ENCODE measurements at places on chromosomes 7 and 10.

DNA sequence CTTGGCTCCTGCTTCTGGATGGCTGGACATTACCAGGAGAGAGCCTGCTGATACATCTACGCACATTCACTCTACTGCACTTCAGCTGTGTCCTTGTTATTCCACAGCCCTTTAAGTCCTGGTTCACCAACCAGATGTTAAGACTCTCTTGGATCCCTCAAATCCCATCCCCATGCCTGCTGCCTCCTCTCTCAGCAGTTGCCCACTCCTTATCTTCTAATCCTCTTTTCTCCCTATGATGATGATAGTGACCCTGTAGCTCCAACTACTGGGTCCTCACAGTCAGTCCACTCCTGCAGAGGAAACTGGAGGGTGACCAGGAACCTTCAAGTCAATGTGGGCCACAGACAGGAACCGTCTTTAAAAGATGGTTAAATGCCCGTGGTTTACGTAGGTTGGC, 96.3 kb upstream of the PDCD4 start:
- DNase-seq, result no peak

- no peak for DNase-seq
Observed at GRCh38 chr7:151342102-151342646, 562 bp downstream of the NUB1 start.

GRCh38 chr10:115981081-115981480, 291.9 kb downstream of the GFRA1 start:
- no peak for DNase-seq

- no peak for DNase-seq
Observed at GRCh38 chr10:70729763-70730357, 55.3 kb downstream of the TBATA start.

DNA sequence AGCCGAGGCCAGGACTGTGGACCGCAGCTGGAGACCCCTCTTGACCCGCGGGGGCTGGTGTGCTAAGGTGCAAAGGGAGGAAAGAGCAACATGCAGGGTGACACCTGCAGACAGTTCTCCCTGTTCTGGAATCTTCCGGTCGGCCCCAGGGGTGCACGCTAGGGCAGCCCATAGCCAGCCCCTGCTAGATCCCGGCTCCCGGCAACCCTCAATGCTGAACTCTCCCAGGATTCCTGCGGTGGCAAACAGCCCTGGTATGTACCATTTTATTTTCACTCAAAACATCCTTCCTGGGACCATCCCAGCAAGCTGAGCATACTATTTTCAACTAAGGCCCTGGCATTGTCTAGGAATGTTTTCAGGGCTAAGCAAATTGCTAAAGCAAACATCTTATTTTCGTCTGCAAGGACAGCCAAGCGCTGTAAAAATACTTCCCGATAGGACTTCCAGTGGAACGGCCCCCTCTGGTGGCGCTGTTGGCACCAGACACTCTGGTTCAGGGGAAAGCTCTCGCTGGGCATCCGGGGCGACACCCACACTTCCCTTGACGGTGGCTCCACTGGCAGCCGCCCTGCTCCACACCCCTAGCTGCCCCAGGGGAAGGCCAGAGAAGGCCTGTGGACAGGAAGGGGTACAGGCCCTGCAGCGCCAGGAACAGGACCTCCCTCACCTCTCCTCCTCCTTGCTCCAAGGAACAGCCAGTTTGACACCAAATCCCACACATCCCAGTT, 99.4 kb downstream of the CTBP2 start:
- DNase-seq, result no peak

DNA sequence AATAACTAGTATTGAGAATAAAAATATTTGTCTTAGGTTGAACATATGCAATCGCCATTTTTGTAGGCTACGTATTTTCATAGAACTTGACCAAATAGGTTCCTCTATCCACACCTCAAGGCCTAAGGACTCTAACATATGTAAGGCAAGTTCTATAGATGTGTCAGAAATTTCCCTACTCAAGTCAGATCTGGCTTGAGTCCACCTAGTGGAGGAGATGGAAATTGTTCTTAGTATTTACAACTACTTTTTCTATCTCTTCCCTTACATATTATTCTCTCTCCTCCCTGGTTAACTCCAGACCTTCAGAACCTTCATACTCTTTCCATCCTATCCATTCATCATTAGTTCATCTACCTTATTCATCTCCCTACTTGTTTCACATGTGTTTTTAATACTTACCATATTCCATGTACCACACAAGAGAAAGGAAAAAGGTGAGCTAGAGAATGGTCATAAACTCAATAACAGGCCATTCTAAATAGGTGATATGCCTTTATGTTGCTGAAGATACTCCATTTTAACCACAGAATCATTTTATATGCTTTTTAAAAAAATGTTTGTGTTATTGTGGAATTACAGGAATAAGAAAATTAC, 174.5 kb upstream of the HDAC9 start:
- peak; percentile 29 for DNase-seq

DNA sequence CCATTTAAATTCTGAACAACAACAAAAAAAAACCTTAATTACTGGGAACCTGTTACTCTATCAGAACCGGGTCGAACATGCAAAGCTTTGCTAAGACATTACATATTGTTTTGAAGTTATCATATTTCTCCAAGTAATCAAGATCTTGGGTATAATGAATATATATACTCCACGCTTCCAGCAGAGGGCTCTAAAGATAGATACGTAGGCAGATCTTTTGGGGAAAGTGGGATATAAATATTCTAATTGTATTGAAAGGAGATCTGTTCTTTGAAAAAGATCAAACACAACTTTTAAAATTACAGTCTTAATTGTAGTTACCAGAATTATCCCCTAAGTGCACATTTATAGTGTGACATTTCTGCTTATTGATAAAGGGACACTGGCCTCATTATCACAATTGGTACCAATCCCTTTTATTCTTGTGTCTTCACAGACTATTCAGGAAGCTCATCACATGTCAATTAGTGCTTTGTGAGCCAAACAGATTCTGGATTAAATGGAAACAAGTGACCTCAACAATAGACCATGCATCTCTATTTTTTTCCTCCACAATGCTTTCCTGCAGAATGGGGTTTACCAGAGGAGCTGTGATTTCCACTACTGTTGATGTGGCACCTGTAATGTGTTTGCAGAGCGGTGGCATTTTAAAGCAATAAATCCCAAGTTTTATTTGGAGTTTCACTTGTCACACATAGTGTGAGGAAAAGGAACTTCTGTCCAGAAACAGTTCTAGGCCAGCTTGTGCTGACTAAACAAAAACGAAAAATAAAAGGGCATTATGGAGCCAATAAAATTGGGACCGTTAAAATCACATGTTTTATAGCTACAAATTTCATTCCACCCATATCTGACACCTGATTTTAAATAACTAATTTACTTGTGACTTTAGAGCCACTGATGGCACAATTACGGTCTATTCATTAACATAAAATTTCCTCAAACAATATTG, 122.4 kb downstream of the CTTNBP2 start:
- DNase-seq, result no peak

GRCh38 chr7:127907110-127908040, 123.9 kb downstream of the LRRC4 start:
- no peak for DNase-seq

- DNase-seq, result no peak
Observed at GRCh38 chr7:108415821-108416536, 40.3 kb downstream of the NRCAM start.

DNA sequence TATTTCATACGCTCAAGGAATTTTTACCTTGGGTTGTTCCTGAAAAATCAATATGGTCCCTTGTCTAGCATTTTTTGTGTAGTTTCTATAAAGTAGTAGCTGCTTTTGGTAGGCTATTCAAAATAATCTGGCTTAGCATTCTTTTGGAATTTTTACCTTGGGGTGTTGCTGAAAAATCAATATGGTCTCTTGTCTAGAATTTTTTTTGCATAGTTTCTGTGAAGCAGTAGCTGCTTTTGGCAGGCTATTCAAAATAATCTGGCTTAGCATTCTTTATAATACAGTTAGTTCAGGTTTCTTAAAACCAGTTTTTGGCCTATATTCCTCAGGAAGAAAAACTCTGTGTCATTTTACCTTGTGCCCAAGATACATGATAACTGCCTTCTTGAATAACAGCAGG, 301.9 kb downstream of the SUGCT start:
- no peak for DNase-seq

GRCh38 chr10:118506671-118507590, 88.5 kb downstream of the PRLHR start:
- DNase-seq, result no peak

DNA sequence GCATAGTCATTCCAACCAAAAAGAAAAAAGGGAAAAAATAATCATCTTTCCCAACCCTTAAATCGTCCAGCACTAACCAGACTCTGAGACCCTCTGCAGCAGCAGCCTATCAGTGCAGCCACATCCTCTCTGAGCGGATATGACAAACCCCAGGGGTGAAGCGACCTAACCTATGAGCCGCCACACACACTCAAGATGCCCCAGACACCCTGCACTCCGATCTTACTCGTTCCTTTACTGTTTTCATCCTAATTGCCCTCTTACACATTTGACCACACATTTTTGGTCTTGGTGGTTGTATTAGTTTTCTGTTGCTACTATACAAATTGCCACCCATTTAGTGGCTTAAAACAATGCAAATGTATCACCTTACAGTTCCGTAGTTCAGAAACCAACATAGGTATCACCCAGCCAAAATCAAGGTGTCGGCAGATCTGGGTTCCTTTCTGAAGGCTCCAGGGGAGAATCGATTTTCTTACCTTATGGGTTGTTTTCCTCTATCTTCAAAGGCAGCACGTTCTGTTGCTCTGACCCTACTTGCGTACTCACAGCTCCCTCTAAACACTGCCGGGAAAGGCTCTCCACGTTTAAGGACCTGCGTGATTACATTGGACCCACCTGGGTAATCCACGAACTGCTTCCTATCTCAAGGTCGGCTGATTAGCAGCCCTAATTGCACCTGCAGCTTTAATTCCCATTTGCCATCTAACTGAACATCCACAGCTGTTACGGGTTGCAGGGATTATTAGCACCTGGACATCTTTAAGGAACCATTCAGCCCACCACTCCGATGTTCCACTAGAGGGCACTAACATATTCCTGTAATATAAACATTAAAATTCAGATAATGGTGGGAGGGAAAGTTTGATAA, 37.3 kb upstream of the PRSS1 start:
- DNase-seq, result peak; percentile 2

- DNase-seq, result peak; percentile 100
Observed at GRCh38 chr7:41029072-41029499, 673.8 kb downstream of the INHBA start.

DNA sequence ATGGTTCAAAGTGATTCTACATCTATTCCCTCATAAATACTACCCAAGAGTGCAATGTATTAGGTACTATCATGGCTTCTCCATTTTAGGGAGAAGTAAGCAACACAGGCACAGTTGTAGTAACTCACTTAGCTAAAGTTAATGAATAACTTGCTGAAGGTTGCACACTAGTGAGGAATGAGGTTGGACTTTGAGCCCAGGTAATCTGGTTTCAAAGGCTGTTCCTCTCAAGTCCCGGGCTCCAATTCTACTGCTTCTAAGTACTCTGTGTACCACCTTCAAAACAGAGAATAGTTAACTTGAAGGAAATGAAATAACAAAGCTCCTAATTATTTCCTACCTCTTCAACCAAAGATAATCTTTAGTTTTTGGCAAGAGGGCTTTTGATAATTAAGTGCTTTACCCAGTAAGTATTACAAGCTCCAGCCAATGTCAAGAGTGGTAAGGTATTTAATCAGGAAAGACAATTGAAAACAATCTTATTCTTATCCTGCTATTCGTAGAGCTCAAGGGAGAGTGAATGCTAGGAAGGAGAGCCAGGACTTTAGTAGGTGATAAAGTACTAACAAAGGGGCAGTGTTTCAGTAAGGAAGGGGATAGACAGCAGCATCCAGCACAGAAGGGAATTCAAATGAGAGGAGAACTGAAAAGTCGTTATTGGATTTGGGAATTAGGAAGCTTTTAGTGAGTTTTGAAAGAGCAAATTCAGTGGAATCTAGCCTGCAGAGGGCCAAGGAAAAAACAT, 158.2 kb upstream of the PTPRZ1 start:
- DNase-seq, result no peak

- no peak for DNase-seq
Observed at GRCh38 chr7:143978585-143978984, 21.5 kb upstream of the OR6B1 start.

GRCh38 chr10:119374236-119374635, 166.9 kb downstream of the GRK5 start:
- DNase-seq, result no peak

GRCh38 chr10:69345402-69345801, 67.1 kb downstream of the HK1 start:
- DNase-seq, result no peak

DNA sequence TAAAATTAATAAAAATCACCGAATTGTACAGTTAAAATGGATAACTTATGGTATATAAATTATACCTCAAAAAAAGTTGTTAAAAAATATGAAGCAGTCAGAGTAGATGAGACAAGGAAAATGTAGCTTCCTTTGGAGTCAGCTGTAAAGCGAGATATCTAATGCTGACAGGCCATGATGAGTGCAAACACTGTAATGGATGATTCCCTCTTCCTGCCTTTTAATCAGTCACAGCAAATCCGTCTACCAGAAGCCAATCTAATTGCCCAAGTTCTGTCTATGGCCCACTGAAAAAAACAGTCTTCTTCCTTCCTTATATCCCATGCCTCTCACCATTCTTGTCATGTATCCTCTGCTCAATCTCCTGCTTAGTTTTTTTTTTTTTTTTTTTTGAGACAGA, 59.9 kb upstream of the DNAJB12 start:
- no peak for DNase-seq

DNA sequence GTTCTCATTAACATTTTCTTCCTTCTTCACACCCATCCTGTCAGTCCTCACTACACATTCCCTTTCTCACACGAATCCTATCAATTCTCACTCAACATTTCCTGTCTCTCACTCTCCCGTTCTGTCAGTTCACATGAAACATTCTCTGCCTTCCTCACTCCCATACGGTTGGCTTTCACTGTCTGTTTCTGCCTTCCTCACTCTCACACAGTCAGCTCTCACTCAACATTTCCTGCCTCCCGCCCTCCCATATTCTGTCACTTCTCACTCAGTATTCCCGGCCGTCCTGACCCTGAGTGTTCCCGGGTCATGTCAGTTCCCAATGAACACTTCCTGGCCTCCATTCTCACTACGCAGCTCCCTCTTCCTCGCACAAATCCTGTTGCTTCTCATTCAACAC, 61.5 kb downstream of the DYNC2I1 start:
- no peak for DNase-seq

- no peak for DNase-seq
Observed at GRCh38 chr10:75736889-75737579, 305.6 kb downstream of the LRMDA start.

GRCh38 chr10:1074748-1075308, 18.6 kb downstream of the WDR37 start:
- no peak for DNase-seq

- DNase-seq, result no peak
Observed at GRCh38 chr10:86518781-86519180, 2.8 kb downstream of the WAPL start.

DNA sequence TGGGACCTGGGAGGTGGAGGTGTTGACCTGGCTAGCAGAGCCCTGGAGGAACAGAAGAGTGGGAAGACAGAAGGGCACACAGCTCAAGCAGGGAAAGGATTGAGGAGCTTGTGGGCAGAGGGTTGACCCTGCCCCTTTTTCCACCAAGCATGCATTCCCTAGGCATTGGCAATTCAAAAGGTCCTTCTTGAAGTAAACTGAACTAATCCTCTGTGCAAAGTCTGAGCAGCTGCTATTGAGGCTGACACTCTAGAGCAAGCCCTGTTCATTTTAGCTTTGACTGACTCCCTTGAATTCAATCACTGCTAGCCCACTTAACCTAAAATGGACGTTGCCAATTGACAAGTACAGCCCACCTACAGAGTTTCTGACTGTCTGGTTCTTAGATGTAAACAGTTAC, 116.5 kb upstream of the TNS3 start:
- no peak for DNase-seq

Data from HS-5 (cell line).